ENCODE measurements at places on chromosomes 6 and 20.

DNA sequence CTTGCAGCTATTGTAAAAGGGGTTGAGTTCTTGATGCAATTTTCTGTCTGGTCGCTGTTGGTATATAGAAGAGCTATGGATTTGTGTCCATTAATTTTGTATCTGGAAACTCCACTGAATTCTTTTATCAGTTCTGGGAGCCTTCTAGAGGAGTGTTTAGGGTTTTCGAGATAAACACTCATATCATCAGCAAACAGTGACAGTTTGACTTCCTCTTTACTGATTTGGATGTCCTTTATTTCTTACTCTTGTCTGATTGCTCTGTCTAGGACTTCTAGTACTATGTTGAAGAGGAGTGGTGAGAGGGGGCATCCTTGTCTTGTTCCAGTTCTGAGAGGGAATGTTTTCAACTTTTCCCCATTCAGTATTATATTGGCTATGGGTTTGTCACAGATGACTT, 120.8 kb upstream of the SSTR4 start:
- no peak for DNase-seq

DNA sequence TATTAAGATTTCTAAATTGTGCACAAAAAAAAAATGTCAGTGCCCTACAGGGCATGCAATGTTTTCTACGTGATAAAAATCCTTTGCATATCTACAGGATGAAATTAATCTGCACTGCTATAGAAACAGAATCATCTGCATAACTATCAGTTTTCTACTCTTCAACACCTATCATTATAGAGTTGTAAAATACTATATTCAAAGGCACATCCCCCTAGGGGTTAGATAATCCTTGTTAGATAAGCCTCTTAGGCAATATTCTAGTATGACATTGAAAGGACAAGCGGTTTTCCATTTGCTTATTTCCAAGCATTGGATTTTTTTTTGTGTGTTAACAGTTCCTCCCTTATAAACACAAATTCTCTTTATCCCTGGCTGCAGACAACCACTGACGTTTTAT, 98.7 kb upstream of the LAMA2 start:
- no peak for DNase-seq

GRCh38 chr6:140533526-140533925, 1159.1 kb upstream of the CITED2 start:
- no peak for DNase-seq

DNA sequence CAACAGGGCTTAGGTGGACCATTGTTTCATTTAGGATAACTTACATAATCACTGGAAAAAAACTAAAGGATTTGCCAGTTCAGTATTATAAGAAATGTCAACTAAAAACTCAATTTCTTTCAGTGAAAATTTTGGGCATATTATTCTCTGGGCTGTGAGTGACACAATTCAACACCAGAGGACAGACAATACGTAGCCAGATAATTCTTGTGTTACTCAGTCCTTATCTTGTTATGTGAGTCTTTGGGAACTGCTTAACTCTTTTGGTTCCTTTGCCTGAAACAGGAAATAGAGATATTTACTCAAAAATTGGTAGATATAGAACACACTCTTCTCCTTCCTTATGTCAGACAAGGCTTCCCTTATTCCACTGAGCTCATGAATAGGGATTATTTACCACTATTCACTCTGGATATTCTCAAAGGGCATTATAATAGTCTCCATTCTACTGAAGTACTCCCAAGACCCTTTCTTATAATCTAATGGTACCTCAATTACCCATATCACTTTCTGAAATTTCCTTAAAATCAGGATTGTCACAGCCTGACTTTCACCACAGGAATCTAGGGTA, 4.9 kb upstream of the BEND6 start:
- no peak for DNase-seq

- no peak for DNase-seq
Observed at GRCh38 chr6:42049116-42049809, 1.1 kb upstream of the TAF8 start.

- no peak for DNase-seq
Observed at GRCh38 chr6:378958-379409, 12.6 kb upstream of the IRF4 start.

GRCh38 chr6:107437691-107438090, 21.7 kb downstream of the PDSS2 start:
- no peak for DNase-seq

DNA sequence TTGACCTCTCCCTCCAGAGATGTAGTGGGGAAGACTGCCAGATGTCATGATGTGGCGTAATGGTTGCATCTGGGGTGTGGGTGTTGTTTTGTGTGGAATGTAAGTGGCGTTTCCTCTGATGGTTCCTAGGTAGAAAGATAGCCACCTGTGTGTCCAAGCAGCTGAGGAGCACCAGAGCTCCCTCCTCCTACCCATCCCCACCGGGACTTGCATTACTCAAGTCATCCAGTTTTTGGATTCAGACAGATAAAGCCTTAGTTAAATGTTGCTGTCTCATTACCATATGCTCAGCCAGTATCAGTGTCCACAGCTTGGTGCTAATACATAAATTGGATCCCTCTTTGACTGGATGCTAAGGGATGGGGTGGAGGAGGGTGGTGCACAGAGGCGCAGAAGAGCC, 282.3 kb downstream of the TBC1D7 start:
- DNase-seq = no peak

DNA sequence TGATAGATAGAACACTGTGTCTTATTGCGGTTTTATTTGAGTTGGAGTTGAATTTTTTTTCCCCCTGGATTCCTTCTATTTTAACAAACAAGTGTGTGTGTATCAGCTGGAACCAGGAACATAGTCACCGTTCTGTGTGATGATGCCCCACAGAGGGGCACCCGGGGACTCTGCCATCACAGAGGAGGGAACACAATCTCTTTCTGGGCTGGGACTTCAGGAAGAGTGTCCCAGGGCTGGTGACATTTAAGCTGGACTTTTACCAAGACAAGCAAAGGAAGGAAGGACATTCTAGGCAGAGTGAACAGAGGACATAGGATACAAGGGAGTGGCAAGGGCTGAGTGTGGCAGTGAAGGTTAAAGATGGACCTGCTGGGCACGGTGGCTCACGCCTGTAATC, 33.2 kb downstream of the TAF8 start:
- DNase-seq = no peak

DNA sequence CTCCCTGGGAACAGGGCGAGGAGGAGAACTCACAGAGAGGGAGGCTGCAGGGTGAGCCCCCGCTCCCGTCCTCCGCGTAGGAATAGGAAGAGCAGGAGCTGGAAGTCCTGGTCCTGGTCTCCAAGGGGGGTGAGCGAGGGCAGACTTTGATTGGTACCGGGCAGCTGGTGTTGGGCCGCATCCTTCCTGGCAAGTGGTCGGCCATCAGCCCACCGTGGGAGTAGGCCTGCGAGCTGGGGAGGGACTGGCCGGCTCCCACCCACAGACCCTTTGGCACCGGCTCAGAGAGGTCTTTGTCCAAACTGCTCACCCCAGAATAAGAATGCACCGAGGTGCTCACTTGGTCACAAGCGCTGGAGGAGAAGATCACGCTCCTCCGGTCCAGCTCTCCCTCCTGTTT, 56.2 kb downstream of the GJA10 start:
- no peak for DNase-seq

GRCh38 chr20:19628570-19629134, 129.4 kb upstream of the RIN2 start:
- no peak for DNase-seq

GRCh38 chr6:136284909-136285308, 4.7 kb downstream of the BCLAF1 start:
- no peak for DNase-seq

DNA sequence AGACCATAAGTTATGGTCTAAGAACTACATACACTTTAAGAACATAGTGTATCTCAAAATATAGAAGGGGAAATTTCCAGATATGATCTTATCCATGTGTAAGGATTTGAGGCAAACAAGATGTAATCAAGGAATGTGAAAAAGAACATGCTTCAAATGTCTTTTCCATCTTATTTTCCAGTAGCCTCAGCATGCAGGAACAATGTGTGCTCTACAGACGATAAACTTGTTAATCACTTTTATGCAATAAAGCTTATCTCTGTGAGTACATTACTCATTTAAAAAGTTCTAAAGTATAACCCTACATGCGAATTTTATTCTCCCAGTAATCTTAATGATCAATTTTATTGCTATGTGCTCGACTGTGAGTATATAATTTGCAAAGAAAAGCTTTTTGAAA, 185.2 kb downstream of the ALDH8A1 start:
- no peak for DNase-seq

- DNase-seq = no peak
Observed at GRCh38 chr6:109872549-109872948, 105.6 kb upstream of the GPR6 start.

DNA sequence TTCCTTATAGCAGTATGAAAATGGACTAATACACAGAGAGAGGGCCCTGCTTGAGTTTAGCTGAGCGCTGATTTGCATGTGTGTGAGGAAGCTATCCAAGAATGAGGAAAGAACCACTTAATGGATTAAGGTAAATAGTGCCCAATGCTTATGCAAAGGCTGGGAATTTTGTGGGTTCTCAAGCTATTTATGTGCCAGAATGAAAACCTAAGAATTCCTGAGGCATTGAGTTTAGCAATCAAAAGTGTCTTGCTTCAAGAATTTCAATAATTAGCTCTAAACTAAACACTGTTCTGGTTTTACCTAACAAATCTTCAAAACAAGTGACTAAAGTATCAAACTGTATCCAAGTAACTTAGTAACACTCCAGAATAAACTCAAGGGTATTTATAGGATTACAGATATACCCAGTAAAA, 7.0 kb upstream of the OR14J1 start:
- DNase-seq = no peak

GRCh38 chr6:4553387-4553786, 222.8 kb upstream of the CDYL start:
- DNase-seq = no peak

- no peak for DNase-seq
Observed at GRCh38 chr6:43376551-43376981, 7.1 kb upstream of the ZNF318 start.

GRCh38 chr6:79168695-79168980, 65.8 kb downstream of the HMGN3 start:
- DNase-seq = no peak

- DNase-seq = no peak
Observed at GRCh38 chr6:6728169-6728941, 139.8 kb downstream of the LY86 start.

DNA sequence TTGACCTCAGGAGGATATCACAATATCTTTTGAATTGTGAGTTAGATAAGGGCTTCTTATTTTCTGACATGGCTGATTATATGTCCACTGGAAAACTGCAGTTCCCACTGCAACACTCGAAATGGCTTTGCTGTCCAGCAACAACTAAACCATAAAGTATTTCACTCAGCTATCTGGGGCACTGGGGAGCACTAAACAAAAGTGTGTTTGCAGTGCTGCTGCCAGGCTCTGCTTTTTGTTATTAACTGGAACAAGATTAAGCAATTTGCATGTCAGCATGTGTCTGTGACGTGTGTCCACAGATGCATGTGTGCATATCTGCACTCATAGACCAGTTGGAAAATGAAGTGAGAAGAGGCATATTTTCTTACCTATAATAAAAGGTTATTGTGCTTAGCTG, 107.8 kb upstream of the CCN2 start:
- no peak for DNase-seq

- no peak for DNase-seq
Observed at GRCh38 chr6:109927052-109927451, 51.1 kb upstream of the GPR6 start.

GRCh38 chr6:16800942-16801341, 39.7 kb upstream of the ATXN1 start:
- DNase-seq = no peak

DNA sequence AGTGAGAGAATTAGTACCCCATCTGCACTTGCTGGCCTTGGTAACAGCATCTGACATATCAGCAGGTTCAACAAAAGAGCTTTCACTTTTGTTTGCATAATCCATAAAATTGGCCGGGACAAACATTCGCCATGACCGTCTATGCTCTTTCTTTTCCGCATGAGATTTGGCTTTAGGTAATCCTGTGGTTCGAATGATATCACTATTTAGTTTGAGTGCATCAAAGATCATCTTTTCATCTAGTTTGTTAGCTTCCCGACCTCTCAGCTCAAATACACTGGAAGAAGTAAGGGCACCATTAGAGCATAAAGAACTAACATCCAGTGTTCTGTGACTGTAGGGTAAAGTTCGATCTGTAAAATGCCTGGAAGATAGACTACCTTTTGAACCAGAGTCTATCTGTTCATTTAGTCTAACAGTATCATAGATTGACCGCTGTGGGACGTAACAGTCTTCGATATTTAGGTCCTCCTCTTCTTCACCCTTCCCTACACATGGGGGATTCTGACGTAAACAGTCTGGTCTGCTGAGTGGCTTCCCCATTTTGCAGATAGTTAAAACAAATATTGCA, 101.6 kb downstream of the DST start:
- DNase-seq = no peak

DNA sequence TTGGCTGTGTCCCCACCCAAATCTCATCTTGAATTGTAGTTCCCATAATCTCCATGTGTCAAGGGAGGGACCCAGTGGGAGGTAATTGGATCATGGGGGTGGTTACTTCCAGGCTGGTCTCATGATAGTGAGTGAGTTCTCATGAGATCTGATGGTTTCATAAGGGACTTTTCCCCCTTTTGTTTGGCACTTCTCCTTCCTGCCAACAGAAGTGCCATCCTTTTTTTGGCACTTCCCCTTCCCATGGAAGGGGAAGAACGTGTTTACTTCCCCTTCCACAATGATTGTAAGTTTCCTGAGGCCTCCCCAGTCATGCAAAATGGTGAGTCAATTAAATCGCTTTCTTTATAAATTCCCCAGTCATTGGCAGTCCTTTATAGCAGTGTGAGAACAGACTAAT, 18.0 kb upstream of the PI3 start:
- DNase-seq = no peak

DNA sequence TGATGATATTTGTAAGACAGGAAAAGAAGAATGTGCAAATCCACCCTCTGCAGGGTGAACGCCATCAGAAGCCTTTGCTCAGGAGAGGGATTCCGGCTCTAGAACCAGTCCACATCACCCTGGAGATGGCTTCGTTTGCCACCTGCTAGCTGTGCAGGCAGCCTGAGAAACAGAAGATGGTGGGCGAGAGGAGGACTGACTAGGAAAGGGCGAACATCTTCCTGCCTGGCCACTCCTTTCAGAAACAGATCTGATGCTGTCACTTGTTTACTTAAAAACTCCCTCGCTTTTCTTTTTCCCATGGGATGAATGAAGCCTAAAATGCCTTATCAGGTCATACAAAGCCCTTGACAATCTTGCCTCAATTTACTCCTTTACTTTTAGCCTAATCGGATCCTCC, 1.2 kb downstream of the PTPRA start:
- DNase-seq = no peak

DNA sequence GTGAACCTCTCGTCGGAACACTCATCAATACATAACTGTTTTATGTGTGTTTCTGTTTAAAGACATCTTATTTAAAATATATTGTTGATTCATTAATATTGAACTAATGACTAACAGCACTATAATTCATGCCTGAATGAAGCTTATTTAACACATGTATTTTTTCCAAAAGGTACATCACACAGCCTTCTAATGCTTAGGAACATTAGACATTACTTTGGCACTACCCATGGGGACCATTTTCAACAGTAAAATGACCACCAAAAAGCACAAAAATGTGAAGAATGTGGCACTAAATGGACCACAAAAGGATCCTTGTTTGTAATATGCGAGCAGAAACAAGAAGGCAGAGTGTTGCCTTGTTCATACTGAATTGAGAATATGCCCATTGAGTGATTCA, 109.2 kb downstream of the CEP57L1 start:
- DNase-seq = no peak

Measured in stimulated activated CD8-positive, alpha-beta memory T cell treated with anti-CD3 and anti-CD28 coated beads, Interleukin-2, amount 100 ng/mL, for 1 hour (primary cell).